Lower lobe of right lung (tissue), 2 donors: ENCODE measurements at places on chromosomes 1 and 21. TPM values are rescaled to one million over a fixed set of nuclear protein-coding genes. Genes with fewer than 3 reads are reported as not detected.
A peak's percentile ranks its signal among the peaks of the same experiment; 100 is the strongest.

DNA sequence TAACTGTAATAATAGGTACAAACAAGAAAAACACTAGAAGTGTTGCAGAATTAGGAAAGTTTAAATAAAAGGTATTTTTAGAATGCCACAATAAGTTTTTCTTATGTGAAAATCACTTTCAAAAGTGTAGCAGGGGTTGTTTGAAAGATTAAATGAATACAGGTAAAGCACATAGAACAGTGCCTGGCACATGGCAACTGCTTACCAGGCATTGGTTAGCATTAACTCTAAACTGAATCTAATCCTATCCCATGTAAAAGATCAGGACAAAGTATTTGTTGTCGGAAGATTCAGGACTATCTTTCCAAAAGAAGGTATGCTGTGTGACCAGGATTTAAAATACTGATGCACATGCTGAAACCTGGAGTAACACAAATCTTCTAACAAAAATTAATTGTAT, 3.3 kb downstream of the AKT3 start:
- DNase-seq = no peak

DNA sequence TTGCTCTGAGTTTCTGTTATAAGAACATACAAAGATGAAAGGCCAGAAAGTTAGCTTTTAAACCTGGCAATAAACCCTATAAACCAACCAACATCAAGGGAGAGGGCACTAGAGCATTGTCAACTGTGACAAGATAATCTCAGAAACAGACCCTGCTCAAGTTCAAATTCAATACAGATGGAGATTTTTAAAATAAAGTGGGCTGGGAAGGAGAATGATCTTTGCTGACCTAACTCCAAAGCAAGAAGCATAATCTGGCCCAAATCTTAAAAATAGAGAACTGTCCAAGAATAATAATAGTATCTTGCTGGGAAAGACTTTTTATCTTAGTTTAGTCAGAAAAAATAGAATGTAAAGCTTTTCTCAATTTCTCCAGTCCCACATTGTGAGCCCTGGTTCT, 485.5 kb downstream of the DISC1 start:
- DNase-seq = no peak

DNA sequence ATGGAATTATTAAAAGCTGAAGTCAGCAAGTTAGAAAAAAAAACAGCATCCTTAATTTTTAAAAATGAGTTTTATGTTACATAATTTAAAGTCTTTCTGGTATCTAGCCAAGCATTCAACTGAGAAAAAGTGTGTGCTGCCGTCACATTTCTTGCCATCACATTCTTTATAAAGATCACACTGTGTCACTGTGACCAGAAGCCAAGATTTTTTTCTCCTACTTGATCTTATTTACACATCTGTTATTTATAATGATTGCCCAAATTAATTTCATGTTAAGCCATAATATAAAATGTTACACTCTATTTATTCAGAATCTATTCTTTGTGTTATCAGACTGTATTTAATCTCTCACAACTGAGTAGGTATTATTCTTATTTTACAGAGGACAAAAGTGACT, 1603.7 kb downstream of the PLA2G4A start:
- DNase-seq = no peak

- no peak for DNase-seq
Observed at GRCh38 chr1:239931341-239931740, 160.3 kb upstream of the FMN2 start.

DNA sequence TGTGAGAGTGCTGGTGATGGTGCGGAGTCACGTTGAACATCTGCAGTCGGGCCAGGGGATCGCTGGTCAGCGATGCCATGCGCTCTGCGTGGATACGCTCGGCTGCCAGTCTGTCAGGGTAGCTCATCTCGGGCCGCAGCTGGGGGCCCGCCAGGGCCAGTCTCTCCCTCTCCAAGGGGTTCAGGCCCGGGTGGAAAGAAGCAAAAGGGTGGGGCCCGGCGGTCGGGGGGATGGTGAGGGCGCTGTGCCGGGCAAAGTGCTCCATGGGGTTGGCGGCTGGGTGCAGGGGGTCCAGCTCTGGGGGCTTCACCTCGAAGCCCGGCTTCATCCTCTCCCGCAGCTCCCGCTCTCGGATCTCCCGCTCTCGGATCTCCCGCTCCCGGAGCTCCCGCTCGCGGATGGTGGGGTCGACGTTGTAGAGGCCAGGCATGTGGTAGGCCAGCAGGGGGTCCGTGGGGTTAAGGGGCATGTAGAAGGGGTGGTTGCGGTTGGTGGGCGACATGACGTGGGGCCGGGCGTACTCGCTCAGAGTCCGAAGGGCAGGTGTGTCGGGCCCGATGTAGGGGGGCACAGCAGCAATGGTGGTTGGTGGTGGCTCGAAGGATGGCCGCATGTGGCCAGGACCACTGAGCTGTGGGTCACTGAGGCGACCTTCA, 40.5 kb downstream of the SLC45A1 start:
- DNase-seq = peak; percentile 46

- DNase-seq = no peak
Observed at GRCh38 chr1:209291715-209292114, 291.8 kb upstream of the CAMK1G start.

- no peak for DNase-seq
Observed at GRCh38 chr1:199223936-199224335, 585.1 kb downstream of the PTPRC start.

- DNase-seq = no peak
Observed at GRCh38 chr21:45747802-45748445, 104.4 kb downstream of the PCBP3 start.

DNA sequence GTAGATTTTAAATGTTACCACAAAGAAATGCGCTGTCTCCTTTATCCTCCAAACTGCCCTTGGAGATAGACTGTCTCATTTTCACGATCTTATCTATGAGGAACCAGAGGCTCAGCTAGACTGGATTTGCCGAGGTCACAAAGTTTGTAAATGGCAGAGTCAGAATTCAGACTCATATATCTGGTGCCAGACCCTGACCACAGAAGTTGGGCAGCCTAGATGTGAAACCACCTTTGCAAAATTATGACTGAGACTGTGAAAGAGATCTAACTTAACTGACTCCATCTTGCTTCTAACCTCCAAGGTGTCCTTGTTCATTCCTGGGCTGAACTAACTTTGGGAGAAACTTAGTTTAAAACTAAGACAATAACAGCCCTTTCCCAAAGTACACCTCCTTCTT, 14.1 kb downstream of the CNR2 start:
- DNase-seq = no peak

GRCh38 chr1:168552961-168553360, 9.2 kb upstream of the XCL2 start:
- DNase-seq = no peak

DNA sequence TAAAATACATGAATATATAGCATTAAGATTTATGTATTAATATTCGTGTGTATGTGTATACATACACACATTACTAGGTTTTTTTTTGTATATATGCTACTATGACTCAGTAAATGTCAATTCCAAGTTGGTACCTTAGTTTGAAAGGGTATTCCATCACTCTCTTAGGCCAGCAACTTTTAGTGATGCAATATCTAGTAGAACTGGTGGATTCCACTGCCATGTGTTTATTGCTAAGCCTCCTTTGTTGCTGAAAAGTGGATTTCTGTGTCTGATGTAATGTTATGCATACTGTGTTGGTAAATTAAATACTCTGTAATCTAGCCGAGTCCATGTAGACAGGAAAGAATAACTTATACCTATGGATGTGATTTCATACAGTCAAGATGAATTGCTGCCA, 16.9 kb upstream of the COL11A1 start:
- no peak for DNase-seq

GRCh38 chr1:8462371-8462892, 144.5 kb downstream of the SLC45A1 start:
- DNase-seq = no peak

DNA sequence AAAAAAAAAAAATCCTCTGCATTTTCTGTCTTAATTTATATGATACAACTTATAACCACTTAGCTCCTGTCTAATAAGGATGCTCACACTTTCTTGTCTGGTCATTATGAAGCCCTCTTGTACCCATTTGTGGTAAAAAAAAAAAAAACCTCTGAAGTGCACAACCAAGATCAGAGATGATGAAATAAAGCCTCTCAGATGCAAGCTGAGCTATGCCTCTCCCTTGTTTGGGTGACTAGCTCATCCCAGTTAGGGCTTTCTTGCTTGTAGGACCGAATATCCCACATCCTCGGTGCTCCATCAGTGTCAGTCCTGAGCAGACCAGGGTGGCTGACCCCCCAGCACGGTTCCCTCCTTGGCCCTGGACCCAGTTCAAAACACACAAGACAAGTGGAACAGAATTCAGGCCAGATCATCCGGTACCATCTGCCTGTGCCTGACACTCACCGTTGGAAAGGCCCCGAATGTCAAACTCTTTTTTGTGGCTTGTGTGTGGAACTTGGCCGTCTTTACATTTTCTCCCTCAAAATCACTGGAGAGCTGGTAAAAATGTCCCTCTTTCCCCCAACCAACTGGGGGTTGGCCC, 6.3 kb upstream of the SELENON start:
- DNase-seq = no peak

GRCh38 chr1:115112496-115113375, 23.4 kb upstream of the TSPAN2 start:
- peak; percentile 54 for DNase-seq

DNA sequence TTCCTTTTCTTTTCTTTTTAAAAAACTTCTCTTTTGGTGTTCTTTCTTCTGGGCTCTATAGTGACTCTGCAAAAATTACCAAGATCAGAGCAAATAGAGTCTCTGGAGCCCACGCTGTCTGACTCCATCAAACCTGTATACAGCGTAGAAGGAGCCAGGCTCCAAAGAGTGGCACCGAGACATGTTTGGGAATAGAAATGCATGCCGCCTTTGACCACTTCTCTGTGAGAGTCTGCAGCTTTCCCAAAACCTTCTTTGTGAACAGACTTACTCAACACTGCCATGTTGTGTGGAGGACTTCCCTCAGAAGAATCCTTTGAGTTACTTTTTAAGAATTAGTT, 55.3 kb downstream of the GORAB start:
- DNase-seq = no peak

DNA sequence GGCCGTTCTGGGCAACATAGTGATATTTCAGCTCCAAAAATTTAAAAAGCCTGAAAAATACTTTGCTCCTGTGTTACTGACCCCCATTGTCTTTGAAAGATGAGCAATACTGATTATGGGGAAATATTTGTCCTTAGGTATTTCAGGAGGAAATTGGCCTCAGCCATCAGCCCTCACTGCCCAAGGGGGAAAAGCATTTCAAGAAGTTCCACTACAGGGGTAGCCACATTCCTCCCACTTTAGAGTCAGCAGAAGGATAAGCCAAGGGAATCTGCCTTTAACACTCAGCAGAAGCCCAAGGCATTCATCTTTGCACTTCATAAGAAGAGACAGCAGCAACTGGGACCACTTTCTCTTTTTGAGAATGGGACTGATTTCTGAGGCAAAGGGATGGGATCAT, 40.5 kb upstream of the ZNF326 start:
- DNase-seq = no peak

DNA sequence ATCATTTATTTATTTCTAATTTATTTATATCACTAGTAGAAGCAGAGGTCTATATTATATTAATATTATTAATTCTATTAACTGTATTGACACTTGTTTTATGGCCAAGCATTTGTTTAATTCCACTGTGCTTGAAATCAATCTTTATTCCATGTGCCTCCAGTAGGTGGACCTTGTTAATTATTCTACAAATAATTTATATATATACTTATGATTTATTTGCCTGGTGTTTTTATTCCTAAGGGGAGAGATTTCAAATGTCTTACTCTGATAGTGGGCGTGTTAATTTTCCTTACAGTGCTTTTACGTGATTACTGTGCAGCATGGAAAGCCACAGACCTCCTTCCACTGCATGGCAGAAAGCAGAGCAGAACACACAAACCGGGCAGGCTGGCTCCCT, 17.5 kb upstream of the OR6N2 start:
- no peak for DNase-seq

- DNase-seq = no peak
Observed at GRCh38 chr1:177448036-177448615, 277.4 kb downstream of the BRINP2 start.

GRCh38 chr1:88801575-88802208, 89.7 kb downstream of the GTF2B start:
- DNase-seq = no peak

DNA sequence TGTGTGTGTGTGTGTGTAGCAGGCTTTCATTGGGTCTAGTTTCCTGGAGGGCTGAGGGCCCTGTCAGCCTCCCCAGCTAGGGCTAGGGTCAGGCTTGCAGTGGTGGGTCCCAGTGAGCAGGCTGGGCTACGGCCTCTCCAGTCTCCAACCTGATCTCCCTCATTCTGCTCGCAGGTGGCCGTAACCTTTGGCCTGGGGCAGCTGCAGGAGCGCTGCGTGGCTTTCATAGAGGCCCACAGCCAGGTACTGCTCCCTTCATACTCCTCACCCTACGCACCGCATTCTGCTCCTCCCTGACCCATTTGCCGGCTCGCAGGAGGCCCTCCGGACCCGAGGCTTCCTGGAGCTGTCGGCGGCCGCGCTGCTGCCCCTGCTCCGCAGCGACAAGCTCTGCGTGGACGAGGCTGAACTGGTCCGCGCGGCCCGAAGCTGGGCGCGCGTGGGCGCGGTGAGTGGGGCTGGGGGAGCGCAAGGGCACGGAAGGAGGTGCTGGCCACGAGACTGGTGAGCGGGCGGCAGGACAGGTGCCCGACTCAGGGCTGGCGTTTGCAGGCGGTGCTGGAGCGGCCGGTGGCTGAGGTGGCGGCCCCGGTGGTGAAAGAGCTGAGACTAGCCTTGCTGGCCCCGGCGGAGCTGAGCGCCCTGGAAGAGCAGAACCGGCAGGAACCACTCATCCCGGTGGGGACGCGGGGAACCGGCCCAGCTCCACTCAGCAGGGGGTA, 4.7 kb downstream of the BTBD19 start:
- peak; percentile 59 for DNase-seq

DNA sequence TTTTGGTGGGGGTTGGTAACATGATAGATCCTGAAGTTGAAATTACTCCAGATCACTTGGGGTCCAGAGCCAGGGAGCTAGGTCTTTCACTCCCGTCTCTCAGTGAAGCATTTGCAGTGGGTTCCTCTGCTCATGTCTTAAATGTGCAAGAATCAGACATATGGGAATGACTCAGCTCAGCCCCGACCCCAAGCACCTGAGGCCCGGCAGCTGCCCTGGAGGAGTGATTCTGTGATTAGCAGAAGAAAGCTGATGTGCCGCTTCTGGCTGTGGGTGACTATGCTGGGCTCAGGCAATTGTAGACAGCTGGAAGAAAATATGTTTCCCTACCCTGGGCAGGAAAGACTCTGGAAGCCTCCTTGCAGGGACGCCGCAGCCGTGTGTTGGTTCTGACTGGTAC, 601.7 kb downstream of the NPHP4 start:
- no peak for DNase-seq

- DNase-seq = no peak
Observed at GRCh38 chr1:104531990-104532389, 782.3 kb downstream of the AMY1C start.

- peak; percentile 62 for DNase-seq
Observed at GRCh38 chr1:8423692-8424538, 106.0 kb downstream of the SLC45A1 start.

GRCh38 chr1:56081173-56081572, 498.2 kb downstream of the PLPP3 start:
- peak; percentile 42 for DNase-seq

The BMP8B gene
- 1.7 TPM for total RNA-seq

The FALEC gene
- total RNA-seq = not detected

The PTPN22 gene
- 14.1 TPM for total RNA-seq

The PEAR1 gene
- 14.8 TPM for total RNA-seq

The SMCP gene
- total RNA-seq = not detected

The RPAP2 gene
- 20.0 TPM for total RNA-seq

The SLC9C2 gene
- 1.4 TPM for total RNA-seq

The INSRR gene
- total RNA-seq = not detected

The LIPI gene
- total RNA-seq = not detected

The RHD gene
- not detected for total RNA-seq

The RGS5 gene
- total RNA-seq = 90.0 TPM

The FCAMR gene
- not detected for total RNA-seq

The TMEM51 gene
- 18.4 TPM for total RNA-seq

The ANGPTL1 gene
- total RNA-seq = 12.3 TPM
